Fibroblast of skin of right quadriceps (primary cell): ENCODE measurements at places on chromosomes 13 and 19.

GRCh38 chr19:28847468-28847867 lies 365.5 kb downstream of the UQCRFS1 start:
- peak; percentile 27 for DNase-seq

- no peak for DNase-seq
Measured at GRCh38 chr19:56885173-56885985, 44.9 kb upstream of the PEG3 start.

DNA sequence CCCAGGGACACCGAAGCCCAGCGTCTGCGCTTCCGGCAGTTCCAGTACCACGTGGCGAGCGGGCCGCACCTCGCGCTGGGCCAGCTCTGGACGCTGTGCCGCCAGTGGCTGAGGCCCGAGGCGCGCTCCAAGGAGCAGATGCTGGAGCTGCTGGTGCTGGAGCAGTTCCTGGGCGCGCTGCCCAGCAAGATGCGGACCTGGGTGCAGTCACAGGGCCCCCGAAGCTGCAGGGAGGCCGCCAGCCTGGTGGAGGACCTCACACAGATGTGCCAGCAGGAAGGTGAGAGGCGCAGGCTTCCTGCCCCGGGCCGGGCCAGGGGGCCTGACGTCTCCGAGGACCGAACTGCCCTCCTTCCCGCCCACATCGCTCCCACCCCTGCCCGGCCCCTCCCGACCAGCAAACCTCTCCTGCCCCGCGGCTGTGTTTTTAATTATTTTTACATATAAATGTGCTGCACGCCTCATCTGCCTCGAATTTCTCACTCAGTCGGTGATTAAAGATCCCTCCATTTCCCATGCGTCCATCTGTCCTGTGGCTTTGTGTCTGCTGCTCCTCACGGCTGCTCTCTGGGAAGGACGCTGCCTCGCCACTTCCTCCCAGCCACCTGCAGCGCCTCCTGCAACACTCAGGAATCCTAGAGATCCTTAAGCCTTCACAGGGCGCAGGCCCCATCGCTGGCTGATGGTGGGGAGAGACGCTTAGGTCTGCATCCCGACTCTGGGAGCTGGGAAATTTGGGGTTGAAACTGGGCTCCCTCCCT lies 4.3 kb downstream of the ZSCAN1 start:
- DNase-seq, result no peak

DNA sequence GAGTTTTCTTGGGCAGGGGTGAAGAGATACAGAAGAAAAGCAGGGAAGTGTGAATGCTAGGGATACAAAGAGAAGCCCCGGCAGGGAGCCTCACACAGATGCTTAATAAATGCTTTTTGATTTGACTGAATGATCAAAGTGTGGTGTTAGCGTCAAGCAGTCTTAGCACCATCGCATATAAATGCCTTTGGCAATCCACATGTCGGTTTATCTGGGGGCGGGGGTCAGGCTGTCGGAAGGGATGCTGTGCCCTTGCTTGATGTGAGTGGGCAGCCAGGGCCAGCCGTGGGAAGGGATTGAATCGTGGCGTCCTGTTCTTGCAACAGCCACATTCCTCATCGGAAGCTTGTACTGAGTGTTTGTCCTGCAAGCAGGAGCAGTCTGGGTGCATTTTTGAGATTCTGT lies 173.1 kb downstream of the LACC1 start:
- peak; percentile 49 for DNase-seq

DNA sequence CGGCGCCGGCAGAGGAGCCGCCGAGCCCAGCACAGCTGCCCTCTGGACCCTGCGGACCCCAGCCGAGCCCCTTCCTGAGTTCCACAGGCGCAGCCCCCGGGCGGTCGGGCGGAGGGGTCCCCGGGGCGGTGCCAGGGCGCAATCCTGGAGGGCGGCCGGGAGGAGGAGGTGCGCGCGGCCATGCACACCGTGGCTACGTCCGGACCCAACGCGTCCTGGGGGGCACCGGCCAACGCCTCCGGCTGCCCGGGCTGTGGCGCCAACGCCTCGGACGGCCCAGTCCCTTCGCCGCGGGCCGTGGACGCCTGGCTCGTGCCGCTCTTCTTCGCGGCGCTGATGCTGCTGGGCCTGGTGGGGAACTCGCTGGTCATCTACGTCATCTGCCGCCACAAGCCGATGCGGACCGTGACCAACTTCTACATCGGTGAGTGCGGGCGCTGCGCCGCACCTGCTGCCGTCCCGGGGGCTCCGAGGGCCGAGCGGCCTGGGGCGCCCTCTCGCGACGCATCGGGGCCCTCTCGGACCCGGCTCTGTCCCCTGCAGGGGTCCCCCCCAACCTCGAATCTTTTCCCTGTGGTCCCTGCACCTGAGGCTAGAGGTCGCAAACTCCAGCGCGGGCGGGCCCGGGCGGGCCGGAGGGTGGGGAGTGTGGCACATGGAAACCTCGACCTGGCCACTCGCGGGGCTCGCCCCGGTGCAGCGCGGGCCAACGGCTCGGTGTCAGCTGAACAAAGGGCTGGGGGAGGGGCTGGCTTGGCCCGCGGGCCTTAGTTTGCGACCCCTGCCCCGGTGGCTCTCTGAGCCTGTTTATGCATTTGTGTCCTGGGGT lies at the start of gene KISS1R:
Gene KISS1R, plus strand, starts transcription at position 11 of the 829 bp plus-strand sequence. Its CDS starts 170 bp downstream, at position 181.
- no peak for DNase-seq

DNA sequence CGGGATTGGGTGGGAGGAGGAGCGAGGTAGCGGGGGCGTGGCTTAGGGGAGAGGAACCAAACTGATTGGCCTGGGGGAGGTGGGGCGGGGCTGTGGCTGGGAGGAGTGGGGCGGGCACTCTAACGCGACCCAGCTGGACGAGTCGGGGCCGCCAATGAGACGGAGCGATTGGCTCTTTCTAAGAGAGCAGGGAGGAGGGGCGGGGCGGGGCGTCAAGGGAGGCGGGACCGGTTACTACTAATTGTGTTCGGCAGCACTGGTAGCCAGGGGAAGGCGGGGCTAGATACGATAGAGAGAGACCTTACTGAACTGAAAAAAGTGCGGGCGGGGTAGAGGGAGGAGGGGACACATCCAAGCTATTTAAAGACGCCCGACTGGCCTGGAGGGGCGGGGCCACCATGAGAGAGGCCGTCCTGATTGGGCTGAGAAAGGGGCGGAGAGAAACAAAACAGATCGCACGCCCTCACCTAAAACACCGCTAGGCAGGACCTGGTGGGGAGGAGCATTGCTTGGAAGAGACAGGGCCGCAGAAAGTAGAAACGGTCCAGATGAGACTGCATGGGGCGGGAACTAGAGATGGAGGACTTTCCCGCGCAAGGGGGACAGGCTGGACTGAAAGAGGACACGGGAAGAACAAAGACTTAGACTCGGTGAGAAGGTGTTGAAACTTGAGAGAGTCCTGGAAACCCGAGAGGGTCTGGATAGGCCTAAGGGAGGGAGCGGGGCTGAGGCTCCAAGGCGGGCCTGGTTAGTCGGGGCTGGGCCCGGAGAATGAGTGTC lies at the start of gene KCNC3:
Gene KCNC3, minus strand, starts transcription at position 232 of the 780 bp plus-strand sequence. CDS start 295 bp downstream, outside the sequence.
- peak; percentile 93 for DNase-seq
